B cell (primary cell): ENCODE measurements at places on chromosomes 1 and 21.

GRCh38 chr1:190067592-190067991 is 410.1 kb downstream of the BRINP3 start:
- DNase-seq = no peak

DNA sequence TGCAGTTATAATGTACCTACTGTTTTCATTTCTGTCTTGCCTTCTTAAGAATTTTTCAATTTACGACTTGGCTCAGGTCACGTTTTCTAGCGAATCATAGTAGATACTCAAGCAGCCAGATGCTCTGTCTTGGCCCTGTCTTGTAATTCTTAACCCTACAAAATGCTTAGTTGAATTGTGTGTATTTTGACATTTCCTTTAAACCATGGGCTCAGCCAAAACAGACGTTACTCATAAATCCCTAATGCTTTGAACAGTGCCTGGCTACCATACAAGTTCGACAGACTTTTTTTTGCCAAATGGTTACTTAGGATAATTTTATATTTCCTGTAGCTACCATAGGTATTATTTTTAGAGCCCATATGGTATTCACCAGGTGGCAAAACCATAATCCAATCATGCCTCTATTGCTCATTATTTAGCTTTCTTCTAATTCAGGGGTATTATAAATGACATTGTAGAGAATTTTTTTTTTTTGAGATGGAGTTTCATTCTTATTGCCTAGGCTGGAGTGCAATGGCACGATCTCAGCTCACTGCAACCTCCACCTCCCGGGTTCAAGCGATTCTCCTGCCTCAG is 54.3 kb downstream of the KCNK1 start:
- DNase-seq = no peak

DNA sequence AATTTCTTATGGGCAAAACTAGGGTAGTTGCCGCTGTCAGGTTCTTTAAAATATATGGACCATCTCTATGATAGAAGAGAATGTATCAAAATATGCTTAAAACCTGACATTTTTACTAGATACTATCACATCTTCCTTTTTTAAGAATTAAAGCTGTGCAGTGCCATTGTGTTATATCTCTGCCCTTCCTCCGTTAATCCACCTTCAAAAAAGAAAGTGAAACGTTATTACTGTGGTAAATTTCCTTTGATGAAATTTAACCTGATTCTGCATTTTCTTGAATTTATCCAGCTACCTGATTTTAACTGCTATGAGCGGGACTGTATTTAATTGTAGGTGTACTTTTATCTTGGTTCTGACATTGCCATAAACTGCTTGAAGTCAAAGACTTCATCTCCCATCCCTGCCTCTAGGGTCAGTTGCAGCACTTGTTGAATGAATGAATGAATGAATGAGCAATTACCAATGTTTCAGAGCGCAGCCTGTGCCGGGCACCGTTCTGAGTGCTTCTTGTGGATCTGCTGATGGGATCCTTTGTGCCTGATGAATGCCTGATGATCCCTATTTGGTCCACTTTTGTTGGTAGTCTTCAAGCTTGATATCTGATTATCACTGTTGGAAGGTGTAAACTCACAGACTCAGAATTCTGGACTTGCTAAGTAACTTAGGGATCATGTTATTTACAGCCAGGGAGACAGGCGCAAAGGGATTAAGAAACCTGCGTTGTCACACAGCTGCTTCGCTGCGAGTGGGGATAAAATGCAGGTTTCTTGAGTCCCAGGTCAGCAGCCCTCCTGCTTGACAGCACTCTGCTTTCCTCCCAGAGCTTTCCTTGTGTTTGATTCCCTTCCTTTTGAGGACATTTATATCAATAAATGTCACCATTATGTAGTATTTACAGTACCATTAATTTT is 30.1 kb downstream of the SMYD2 start:
- no peak for DNase-seq

- DNase-seq = no peak
Measured at GRCh38 chr1:157487504-157487903, 64.8 kb downstream of the FCRL5 start.
